KBM-7 (cell line): ENCODE measurements at places on chromosomes 2 and 18.

DNA sequence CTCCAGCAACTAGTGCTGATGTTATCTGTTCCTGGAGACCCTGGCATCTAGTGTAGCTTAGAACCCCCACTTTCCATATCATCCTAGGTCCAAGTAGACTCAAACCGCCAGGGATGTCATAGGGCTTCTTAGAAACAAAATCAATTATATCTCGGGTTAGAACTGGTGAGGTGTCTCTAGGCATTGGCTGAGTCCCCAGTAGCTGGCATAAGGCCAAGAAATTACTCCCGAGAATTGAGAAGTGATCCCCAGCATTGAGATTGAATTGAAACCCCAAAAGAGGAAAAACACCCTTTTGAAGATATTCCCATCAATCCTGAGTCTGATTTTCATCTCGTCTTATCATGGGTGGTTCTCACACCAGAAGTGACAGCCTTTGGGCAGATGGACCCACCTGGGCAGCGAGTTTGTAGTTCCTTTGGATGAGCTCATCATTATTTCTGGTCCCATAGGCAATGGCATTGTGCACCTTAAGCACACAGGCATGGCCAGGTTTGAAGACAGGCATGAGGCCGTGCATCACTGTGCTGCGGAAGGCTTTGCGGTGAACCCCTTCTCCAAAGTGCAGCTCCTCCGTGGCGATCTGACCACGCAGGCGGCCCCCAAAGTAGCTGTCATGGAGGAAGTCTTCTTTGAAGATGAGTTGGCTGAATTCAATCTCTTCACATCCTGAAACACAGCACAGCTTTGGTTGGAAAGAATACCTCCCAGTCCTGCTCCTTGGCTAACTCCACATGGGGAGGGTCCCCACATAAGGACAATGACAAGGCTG, 112.2 kb downstream of the ALPK2 start:
- no peak for DNase-seq

DNA sequence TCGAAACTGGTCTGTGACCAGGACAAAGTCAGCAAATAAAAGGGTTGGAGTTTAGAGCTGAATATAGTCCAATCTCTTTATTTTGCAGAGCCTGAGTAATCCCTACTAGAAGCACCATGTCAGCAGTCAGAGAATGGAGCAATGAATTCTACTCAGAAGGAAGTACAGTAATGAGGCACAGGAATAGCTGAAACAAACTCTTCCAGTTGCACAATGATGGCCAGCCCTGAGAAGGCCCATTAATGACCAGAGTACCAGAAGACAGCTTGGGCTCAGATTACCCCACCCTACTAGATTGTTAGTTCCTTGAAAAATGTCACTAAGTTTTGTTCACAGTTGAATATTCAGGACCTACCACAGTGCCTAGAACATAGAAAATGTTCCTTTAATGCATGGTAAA, 40.3 kb upstream of the SCG2 start:
- no peak for DNase-seq

- peak; percentile 30 for DNase-seq
These were observed 79.4 kb downstream of the KCTD1 start for GRCh38 chr18:26468931-26469340.

DNA sequence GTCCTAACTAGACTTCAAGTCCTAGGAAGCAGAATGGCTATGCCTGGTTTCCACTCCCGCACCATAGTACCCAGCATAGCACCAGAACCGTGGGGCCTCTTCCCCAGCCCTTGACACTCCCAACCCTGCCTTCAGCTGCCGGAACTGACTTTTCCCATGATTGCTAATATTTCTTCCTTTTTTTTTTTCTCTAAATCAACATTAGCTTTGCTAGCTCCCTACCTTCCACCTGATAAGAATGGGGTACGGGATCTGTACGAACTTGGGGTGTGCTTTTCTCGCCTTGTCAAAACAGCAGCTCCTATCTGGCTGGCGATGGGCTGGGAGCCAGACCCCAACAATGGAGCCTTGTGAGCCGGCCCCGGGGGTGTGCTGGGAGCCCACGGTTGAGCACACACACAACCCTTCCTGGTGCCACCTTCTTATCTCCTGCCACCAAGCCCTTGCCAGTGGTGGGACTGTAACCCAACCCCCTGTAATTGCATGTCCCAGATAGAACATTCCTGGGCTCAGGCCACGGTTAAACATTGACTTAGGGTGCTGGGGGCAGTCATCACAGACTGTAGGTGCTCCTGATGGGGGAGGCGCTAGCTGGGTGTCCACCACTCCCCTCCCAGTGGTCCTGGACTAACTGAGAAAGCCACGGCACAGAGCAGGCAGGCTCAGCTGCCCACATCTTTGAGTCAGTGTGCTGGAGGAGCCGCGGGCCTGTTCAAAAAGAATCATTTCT, 213.0 kb upstream of the HAAO start:
- DNase-seq, result no peak

DNA sequence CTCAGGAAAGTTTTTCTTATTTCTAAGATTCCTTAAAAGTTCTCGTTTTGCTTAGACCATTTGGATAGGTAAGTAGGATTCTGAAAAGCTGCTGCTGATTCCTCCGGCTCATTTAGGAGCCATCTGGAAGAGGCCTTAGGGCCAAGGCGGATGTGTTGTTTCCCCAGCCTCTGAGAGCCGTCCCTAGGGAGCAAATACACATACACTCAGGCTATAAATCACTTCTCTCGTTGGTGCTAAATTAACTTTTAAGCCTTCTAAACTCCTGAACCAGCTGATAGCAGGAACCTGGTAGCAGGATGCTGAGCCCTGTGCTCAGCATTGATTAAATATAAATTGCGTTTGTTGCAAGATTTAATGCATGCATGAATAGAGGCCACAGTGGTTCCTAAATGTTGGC, 109.8 kb downstream of the ADCYAP1 start:
- no peak for DNase-seq

DNA sequence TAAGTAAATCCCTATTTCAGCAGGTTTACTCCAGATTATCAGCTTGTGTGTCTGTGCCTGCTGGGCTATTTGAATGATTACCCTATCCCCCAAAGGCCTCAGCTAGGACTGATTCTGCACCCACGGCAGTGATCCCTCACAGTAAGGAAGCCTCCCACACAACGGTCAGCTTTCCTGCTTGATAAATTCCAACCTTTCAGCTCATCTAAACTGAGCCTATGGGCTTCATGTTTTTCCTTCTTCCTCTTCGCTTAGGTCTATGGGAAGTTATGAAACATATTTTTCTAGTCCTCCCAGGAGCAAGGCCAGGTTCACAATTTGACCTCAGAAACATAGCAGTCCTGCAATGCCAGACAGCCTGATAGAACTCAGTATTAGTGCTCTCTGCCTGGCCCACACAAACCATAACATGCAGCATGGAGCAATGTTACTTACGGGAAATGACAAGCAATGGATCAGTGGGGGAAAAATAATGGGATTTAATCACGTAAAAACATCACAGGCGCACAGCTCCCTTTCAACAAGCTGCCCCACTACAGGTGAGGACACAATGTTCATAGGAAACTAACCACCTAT, 170.9 kb downstream of the ZNF521 start:
- DNase-seq, result peak; percentile 25

DNA sequence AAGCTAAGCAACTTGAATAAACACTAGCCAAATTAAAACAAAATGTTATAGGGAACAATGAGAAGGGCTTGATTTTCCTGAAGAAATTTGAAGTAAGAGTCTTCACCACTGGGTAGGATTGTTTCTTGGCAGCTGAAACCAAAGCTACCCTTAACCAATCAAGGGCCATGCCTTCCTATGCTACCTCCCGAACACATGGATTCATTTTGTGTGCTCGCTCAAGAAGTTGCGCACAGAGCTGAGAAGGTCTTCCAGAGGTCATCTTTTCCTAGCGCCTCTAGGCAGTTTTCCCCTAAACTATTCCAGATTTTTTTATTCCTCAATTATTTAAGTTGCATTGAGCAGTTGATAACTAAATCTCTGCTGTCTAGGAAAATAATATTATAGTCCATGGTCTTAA, 264.6 kb downstream of the RBM43 start:
- no peak for DNase-seq

DNA sequence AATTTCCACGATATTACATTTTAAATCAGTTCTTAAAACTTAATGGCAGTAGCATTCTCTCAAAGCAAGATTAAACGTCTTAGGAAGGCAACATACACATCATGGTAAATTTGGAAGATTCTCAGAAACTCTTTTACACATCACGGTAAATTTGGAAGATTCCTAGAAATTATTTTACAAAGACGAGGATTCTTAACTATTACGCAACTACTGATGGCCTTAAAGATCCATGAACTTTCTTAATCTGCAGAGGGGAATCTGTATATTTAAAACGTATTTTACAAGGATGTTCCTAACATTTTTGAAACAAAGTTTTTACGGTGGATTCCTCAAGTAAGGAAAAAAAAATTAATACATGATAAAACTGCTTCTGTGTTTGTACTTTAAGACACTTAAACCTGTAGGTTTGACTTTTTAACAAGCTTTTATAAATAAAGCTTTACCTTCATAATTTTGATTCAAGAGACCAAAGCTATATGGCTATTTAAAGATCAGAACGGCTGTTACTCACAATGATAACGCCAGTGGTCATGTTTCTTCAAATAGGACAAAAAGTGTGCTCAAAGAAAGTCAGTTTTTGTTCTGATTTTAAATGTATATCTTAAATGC, 1.7 kb downstream of the ATF2 start:
- no peak for DNase-seq

DNA sequence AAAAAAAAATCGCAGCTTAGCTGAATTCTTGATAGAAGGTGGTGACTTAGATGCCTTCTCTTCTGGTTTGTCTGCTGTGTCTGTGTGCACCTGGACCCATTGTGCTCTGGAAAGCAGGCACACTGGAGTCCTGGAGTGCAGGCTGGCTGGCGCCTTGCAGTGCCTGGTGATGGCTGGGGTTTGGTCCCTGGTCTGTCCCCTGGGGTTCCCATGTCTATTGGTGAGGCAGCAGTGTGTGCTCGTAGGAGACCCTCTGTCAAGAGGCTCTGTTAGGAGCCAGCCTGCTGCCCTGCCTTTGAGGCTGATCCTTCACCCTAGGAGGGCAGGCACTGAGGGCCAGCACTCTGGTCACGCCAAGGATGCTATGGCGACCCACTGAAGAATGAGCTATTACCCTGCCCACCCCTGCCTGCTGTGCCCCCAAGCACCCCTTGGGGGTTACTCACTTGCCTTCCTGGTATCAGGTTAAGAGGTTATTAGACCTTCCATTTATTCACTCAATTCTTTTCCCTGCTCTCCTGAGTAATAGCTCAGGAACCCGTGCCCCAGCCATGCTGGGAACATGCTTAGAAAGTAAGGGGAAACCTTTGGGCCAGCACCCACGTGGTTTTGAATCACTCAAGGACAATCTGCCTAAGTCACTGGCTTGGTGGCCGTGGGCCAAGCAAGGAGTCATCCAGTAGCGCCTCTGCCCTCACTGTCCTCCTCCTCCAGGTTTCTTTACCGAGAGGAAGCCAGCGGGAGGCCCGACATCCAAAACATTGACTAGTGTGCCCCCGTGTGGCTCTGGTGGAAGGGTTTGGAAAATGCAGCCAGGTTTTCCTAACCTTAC, 284.5 kb downstream of the PRKCE start:
- DNase-seq, result peak; percentile 89

- DNase-seq, result no peak
These were observed 263.7 kb downstream of the TWIST2 start for GRCh38 chr2:239111401-239112100.

- no peak for DNase-seq
These were observed 130.8 kb upstream of the NT5C1B start for GRCh38 chr2:18719978-18720775.

- DNase-seq, result no peak
These were observed 35.8 kb downstream of the IMPA2 start for GRCh38 chr18:12017081-12017480.

GRCh38 chr2:109343460-109343859, 214.5 kb downstream of the SH3RF3 start:
- no peak for DNase-seq

- DNase-seq, result no peak
These were observed 276.1 kb downstream of the BCL2 start for GRCh38 chr18:63043516-63043915.

- DNase-seq, result no peak
These were observed 27.1 kb upstream of the SSB start for GRCh38 chr2:169771612-169772011.

DNA sequence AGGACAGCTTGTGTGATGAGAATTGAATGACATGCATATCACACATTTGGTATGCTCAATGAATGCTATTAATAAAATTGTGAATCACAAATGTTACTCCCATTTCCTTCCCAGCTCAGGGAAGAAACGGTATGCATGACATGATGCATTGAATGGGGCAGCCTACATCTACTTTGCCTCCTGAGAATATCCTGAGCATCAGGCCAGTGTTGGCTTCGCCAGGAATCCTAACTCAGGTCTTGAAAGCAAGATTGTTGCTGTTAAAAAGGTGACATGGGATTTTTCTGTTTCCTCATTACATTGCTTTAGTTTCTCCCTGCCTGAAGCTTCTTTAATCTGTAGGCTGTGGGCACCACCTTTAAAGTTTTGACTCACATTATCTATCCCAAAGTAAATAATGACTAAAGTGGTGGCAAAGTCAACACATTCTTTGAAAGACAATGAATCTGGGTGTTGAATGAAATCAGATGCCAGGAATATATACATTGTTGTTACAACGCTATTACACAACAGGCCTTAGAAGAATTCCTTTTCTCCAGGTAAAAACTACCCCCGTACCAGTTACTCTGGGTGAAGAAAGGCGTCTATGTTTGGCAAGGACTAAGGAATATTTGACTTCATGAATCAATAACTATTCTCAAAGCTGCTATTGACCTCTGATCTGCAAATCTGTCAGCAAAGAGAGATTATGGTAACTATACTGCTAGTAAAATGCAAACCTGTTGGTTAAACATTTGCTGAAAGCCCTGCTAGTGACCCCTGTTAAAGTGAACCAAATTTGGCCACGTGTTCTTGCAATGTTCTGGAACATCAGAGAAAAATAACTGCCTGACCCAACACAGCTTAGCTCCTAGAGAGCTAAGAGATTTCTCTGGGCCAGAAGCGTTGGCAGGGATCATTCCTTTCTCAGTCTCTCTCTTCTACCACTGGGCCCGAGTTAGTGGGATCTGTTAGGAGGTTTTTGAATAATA, 30.5 kb upstream of the NEDD4L start:
- no peak for DNase-seq

DNA sequence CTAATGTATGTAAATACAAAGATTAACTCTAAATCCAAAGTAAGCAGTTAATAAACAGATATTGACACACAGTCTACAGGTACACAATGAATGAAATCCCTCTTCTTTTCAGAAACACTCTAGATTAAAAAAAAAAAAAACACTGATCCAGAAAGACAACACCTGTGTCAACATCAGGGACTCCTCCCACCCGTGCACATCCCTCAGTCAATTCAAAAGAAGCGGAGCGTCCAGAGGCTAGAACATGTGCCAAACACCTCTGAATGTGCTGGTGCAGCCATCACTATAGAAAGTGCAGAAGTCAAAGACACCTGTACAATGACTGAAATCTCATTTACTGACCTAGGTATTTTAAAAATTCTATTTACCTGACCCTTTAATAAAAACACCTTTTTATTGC, 622.6 kb upstream of the ID2 start:
- DNase-seq, result no peak

DNA sequence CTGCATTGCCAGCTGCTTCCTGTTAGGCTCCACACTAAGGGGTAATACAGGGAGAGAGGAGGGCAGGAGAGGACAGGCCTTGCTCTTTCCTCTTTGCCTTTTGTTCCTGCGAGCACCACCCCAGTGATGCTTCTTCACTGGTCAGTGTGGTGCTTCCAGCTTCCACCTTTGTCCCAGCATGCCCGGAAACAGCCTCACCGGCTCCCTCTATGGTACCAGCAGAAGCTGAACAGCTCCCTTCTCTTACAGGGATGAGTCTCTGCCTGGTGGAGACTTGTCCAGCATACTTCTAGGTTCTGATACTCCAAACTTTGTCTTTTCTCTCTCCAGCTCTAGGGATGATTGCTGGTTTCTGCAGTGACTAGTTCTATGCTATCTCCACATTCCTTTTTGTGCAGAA, 413.3 kb downstream of the TSN start:
- peak; percentile 38 for DNase-seq
